DND-41 (cell line): ENCODE measurements at places on chromosomes 3 and 15.

DNA sequence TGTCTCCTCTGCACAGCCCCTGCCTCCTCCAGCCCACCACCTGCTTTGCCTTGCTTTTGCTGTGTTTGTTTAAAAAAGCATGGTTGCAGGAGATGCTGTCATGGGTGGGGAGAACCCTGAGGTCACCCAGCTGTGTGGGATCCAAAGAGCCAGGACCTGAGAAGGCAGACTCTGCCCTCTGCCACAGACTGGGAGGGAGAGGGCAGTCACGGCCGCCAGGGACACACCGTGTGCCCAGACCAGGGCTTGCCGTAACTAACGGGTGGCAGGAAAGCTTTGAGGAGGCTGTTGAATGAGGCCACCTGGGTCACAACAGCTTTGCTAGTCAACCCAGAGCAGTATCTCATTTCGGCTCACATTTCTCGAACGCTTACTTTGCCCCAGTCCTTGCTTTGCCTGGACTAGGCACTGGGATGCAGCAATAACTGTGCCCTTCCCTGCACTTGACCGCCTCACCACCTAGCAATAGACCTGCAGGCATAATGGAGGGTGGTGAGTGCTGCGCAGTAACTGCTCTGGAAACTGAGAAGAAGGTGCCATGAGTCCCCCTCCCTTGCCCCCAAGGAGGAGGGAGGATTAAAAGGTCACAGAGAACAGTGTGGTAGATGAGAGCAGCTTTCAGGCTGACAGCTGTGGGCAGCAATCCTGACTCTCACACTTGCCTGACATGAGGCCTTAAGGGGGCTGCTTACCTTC lies 55.0 kb upstream of the CTDSPL start:
- no peak for DNase-seq

GRCh38 chr3:8665407-8665896 lies 20.9 kb upstream of the SSUH2 start:
- no peak for DNase-seq

DNA sequence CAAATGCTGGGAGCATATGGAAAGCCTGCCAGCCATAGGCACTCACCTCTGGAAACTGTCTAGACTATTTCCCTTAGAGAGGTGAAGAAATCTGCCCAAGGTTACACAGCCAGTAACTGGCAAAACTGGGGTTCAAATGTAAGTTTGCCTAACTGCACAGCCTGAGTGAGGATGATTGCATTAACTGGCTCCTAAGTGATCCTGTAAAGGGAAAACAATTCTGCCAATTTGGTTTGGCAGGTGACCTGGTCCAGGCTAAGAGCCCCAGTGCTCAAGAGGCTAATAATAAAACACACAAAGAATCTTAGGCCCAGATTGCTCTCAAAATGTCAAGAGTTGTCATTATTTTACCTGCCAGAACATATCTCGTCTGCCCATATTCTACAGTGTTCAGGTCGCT lies 43.9 kb upstream of the SPRED1 start:
- DNase-seq = no peak

- DNase-seq = no peak
Observed at GRCh38 chr15:40150163-40150925, 10.5 kb upstream of the BUB1B start.

GRCh38 chr3:6189384-6189783 lies 671.5 kb upstream of the GRM7 start:
- DNase-seq = no peak

- DNase-seq = no peak
Observed at GRCh38 chr3:182308328-182308727, 485.0 kb upstream of the ATP11B start.

- no peak for DNase-seq
Observed at GRCh38 chr15:51285399-51285798, 53.0 kb downstream of the CYP19A1 start.

GRCh38 chr3:19945969-19946831 lies 697 bp upstream of the RAB5A start:
- DNase-seq = peak; percentile 12

DNA sequence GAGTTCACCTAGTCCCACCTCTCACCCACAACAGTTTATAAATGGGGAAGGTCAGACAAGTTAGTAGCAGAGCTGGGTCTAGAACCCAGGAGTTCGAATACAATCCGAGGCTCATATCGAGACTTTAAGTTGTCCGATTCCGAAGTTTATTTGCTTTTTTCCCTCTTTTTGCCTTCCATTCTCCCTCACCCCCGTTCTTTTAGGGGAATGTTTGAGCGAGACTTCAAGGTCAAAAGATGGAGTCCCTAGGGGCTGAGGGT lies 7.3 kb downstream of the BCL6 start:
- DNase-seq = no peak

GRCh38 chr3:53633197-53633787 lies 138.9 kb downstream of the CACNA1D start:
- DNase-seq = no peak

GRCh38 chr3:188319569-188319968 lies 165.6 kb downstream of the LPP start:
- no peak for DNase-seq

GRCh38 chr15:99014803-99015697 lies 7.5 kb upstream of the PGPEP1L start:
- peak; percentile 53 for DNase-seq

DNA sequence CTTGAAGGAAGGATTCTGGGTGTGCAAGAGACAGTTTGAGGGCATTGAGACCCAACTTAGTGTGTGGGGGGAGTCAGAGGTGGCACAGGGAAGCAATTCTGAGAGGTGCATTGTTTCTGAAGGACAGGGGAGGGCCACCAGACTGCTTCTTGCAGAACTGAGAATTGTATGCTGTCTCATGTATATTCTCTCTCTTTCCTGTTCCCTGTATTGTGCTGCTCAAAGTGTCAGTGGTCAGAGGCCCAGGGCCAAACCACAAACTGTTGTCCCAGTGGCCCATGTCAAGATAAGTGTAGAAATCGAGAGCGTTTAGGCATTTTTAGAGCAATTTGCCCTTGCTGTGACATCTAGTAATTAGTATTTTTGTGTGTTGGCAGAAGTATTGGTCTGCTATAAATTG lies 567.1 kb downstream of the EDEM1 start:
- DNase-seq = no peak
